ENCODE measurements at places on chromosomes 4 and X.

DNA sequence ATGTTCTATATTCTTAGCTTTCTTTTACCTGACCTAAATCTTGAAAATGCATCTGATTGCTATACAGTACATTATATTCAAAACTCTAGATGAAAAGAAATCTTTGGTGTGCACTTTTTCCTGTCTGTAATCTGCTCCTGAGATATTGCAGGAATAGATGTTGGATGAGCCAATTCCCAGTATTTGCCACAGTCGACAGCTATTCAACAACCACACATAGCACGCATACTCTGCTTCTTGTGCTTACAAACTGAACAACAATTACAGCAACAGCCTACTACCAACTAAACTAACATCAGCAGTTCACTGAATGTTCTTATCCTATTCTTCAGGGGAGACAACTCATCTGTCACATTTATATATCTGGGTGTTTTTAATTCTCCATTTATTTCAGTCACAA is 573.9 kb upstream of the GRID2 start:
- DNase-seq, result no peak

DNA sequence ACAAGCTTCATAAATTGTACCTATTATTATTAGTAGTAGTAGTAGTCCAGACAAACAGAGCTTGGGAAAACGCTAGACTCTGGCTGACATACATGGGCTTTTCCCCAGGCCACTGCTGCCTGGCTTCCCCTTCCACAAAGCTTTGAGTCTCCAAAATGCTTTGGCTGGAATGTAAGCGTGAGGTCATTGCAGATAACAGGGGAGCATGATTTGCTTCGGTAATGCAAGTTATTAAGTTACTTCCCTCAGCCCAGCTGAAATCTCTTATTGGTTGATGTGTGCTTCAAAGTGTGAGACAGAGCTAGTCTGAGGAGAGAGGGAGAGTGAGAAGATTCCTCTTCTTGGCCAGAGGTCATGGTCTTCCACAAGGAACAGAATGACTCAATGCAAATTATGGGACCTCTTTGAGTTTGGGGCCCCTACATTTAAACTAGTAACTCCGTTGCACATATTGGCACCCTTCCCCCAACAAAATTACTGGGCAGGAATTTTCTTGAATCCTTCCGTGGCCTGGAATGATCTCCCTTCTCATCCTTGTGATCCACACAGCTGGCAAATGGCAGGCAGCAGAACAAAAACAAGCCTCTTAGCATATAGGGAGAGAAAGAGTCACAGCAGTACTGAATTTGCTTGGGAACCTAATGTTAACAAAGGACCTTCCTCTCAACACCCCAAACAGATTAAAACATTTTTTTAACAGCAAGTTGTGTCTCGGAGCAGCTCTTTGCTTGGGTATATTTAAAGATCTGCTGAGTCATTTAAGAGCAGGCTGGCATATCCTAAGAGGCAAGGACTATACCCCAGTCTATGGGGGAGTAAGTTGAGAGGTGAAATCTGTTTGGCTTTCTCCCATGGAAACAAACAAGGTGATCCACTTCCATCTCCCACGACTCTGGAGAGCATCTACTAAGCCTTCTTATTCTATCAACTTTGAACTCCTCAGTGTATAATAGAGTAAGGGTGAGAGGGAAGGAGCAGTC is 19.9 kb downstream of the AR start:
- no peak for DNase-seq

GRCh38 chrX:40945361-40945713 is 139.9 kb upstream of the USP9X start:
- no peak for DNase-seq

- DNase-seq, result no peak
Measured at GRCh38 chrX:123277347-123277746, 93.3 kb downstream of the GRIA3 start.
